Right hindlimb (tissue), 1 donor: ENCODE measurements at places on chromosomes 4 and X.

GRCh38 chr4:38117591-38117990 is 157.4 kb downstream of the PTTG2 start:
- no peak for DNase-seq

DNA sequence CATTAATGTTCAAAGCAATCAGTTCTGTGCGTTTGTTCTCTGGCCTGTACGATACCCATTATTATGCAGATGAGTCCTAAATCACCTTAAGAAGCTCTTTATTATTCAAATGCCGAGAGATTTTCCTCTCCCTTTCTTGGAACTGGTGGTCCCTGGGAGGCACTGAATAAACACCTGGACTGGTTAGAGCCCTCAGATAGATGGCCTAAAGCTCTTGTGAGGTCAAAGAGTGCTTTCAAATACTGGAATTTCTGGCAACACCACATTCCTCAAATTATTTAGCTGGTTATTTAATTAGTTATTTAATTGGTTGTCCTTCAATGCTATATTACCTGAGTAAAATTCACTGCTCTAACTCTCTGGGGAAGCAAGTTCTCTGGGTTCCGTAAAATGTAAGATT is 3.0 kb downstream of the ARHGEF38 start:
- no peak for DNase-seq

- DNase-seq, result no peak
These were observed 71.9 kb downstream of the AFF2 start for GRCh38 chrX:148572337-148572736.

- DNase-seq, result no peak
These were observed 173.1 kb upstream of the USP9X start for GRCh38 chrX:40912166-40912565.

DNA sequence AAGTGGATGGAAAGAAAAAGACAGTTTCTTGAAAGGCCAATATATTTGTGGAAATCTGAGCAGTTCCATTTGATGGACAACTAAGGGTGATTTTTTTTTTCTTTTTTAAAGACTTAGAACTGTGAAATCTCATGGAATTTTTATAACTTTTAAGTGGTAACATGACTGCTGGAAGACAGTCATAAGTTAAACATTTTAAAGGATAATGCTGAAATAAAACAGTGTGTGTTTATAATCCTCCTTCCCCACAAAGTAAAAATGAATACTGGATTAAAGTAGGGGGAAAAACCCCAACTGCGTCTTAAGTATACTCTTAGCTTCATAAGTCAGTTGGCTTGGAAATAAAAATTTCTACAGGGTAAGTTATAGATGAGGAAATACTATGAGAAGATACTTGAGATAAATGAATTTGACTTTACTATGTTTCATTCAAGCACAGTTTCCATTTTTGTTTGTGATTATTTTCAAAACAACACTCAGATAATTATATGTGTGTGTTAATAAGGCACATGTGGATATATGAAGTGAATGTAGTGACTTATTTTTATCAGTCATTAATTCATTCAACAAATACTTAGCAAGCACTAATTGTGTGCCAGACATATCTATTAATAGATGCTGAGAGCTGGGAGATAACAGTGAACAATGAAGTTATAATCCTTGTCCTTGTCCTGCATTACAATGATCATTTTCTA is 129.2 kb upstream of the ETNPPL start:
- DNase-seq, result no peak

DNA sequence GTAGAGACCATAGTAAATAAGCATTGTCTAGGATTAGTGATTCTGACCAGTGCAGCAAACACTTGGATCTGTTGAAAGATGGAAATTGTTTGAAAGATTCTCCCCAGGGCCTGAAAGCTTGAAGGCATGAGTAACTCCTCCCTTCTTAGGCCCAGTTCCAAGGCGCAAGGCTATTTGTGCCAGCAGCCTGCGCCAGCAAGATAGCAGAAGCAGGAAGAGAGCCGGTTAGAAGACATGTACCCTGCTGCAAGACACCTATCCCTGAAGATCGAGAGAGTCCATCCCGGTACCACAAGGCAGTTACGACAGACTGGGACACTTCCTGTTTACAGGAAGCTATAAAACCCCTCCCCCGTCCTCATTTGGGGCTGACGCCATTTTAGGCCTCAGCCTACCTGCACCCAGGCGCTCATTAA is 72.4 kb upstream of the JADE1 start:
- DNase-seq, result no peak

DNA sequence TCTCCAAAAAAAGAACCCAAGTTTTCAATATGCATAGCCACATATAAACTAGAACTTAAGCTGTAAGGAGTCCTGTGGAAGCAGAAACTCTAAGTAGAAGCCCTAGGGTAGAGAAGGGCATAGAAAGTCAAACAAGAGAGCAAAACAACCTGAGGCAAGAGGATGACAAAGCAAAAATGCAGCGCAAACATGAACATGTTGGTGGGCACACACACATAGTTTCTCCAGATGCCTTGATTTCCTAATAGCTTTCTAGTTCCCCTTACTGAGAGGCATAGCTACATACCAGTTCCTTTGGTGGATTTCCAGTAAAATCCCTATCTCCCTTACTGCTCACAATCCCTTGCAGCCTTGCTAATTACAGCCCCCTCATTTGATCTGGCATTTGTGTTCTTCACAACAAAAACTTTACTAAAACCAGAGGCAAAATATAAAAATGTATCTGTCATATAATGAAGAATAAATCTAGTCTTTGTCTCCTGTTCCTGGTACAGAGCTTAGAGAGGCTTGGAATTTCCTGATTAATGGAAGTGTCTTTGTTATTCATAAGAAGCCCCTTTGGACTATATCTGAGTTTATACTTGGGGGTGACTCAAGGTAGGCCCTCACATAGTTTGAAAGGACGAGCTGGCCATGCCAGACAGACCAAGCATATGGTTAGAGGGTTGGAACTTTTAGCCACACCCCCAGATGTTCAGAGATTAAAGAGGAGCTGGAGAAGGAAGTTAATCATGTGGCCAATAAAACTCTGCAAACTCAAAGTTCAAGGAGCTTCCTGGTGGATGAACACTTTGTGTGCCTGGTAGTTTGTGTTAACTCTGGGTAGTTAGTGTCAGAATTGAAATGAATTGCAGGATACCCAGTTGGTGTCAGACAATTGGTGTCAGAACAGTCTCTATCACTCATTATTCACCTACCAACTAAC is 52.7 kb upstream of the ZCCHC13 start:
- DNase-seq, result no peak

GRCh38 chr4:8722556-8722955 is 130.0 kb downstream of the CPZ start:
- DNase-seq, result no peak

DNA sequence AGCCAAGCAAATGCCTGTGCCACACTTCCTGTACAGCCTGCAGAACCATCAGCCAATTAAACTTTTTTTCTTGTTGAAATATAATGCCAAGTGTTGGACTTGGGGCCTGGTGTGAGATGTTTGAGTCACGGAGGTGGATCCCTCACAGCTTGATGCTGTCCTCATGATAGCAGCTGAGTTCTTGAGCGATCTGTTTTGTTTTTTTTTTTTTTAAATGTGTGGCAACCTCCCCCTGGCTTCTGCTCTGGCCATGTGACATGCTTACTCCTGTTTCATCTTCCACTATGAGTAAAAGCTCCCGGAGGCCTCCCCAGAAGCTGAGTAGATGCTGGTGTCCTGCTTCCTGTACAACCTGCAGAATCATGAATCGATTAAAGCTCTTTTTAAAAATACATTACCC is 973.3 kb upstream of the FTHL17 start:
- no peak for DNase-seq

- DNase-seq, result no peak
These were observed 48.5 kb downstream of the MRPL1 start for GRCh38 chr4:77911091-77911490.

- no peak for DNase-seq
These were observed 57.9 kb upstream of the CLDN34 start for GRCh38 chrX:9909254-9909653.

DNA sequence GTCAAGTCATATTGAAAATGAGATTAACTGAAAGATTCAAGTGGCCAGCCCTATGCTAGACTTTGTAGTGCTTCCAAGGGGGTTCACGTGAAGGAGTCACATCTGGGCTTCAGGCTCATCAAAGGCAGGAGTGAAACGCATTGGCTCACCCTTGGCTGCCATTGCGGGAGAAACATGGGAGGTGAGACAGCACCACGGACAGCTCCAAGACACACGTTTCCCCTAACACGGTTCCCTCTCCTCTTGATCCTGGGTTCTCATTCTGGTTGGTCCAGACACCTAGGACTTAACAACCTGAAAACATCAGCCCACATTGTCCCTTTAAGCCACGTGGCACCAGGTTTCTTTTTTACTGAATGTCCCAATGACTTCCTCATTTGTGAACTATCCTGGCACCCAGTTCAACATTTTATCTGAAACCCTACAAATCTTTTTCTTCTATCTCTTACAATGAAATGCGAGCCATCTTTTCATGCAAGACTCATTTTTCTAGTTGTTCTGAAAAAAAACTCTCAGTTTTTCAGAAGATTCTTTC is 279.0 kb upstream of the VCX3A start:
- DNase-seq, result peak; percentile 13

DNA sequence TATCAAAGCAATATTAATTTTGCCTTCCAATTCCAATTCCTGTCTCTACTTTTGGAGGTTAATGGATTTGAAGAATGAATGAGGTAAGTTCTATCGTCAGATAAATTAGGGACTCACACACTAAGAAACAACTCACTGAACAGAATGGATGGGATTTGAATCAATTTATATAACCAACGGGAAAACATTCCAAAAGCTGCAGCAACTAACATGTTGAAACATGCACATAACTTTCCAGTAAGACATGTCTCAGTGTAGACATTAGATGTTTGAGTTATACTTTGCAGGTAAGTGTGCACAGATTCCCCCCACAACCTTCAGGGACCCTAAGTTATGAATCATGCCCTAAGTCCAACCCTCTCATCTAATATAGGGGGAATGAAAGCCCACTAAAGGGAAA is 34.3 kb downstream of the TFDP3 start:
- no peak for DNase-seq

DNA sequence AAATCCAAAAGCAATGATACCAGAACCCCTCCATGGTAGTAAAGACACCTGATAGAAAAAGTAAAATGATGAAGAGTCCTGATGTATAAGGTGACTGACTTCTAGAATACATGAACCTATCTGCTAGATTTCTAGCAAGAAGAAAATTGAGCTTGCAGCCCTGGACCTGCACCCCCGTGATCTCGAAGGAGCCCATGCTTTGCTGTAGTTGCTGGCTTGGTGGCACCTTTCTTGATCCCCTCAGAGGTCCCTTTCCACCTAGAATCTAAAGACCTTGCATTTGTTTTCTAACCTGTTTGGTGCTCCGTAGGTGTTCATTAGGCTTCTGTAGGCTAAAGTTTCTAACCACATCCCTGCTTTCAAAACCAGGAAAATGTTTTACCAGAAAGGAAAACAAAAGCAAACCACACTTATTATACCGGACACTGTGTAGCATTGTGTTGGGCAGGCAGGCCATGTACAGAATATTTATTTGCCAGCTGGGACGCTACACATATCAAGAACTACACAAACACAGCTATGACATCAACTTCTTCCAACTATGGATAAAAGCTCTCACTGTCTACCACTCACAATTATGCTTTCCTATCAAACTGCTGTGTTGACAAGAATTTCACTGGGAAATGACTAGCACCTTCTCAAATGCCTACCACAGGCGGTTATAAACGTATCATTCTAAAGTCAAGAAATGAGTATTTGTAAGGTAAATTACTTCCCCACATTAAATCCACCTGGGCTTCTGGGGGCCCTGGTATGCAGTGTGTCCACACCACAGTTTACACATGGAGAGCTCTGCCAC is 316.2 kb downstream of the UNC5C start:
- no peak for DNase-seq

GRCh38 chrX:117982694-117983392 is 133.8 kb downstream of the KLHL13 start:
- DNase-seq, result no peak

DNA sequence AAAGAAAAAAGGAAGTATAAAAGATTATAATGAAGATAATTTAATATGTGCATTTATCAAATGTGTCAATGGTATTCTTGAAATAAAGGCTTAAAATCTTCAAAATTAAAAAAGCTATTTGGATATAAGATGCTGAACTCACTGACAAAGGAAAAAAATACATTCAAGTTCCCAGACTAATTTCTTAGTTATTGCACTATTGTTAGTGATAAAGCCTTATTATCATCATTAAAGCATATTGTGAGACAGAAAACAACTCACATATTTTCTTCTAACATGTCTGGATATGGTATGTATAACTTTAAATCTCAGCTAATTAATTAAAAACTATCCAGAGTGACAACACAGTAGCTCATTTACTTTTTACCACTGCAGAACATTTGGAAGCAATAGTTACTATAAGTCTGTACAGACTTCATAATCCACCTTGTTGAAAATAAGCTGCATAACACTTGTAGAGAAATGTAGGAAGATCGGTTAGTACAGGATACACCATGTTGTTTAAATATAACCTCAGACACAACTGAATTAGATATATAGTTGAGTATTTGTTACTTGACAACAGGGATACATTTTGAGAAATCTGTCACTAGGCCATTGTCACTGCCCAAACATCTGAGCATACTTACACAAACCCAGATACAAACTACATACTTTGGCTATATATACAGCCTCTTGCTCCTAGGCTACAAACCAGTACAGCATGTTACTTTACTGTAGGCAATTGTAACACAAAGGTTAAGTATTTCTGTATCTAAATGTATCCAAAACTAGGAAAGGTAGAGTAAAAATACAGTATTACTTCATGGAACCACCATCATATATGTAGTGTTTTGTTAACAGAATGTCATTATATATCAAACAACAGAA is 12.8 kb upstream of the FAM200B start:
- no peak for DNase-seq

DNA sequence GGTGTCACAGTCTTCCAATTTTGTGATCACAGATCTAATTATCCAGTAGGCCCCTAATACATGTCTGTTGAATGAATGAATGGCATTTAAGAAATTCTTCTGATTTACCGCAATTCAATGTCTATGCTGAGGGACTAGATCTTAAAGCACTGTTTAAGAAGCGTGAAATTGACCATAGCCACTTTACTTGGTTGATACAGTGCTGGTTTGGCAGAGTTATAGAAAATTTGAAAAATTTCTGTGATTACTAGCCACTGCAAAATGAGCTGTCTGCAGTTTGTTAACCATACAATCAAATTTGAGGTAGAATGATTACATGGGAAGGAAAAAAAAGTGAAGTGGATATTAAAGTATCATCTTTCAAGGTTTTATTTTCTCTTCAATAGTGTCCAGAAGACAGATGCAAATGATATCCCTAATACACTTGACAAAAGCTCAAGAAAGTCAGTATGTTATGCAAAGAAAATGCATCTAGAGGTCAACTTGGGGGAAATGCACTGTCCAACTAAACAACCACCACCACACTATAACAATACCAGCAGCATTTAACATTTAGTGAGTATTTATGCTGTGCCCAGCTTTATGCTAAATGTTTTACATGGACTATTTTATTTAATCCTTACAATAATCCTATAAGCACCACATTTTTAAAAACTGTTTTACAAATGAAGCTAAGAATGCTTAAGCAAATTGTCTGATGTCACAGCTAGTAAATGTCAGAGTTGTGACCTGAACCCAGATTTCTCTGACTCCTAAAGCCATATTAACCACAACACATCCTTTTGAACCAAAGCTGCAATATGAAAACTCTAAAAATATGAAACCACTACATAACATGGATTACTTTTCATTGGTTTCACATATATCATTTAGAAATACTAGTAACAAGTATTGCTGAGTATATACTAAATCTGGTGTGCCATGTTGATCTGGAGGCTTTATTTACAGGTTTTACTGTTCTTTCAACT is 217.9 kb upstream of the MAB21L2 start:
- DNase-seq, result no peak

GRCh38 chr4:147981305-147981704 is 249.4 kb downstream of the ARHGAP10 start:
- no peak for DNase-seq

GRCh38 chr4:1770245-1770644 is 22.8 kb upstream of the FGFR3 start:
- DNase-seq, result no peak
